ENCODE measurements at places on chromosomes 2 and 18.

GRCh38 chr2:6493669-6494068 lies 372.0 kb downstream of the CMPK2 start:
- DNase-seq = no peak

DNA sequence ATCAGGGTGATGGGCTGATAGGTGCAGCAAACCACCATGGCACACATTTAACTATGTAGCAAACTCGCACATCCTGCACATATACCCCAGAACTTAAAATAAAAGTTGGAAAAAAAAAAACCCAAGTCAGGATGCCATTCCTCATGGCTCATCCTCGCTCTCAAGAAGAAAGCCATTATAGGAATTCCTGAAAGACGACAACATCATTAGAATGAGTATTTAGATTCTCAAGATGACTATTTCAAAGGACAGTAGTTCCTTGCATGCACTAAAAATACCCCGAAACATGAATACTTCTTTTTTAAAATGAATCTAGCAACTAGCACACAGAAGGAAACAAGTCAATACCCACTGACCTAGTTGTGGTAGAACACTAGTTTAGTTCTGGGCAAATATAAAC lies 285.8 kb upstream of the REV1 start:
- no peak for DNase-seq

GRCh38 chr18:56200381-56200911 lies 437.9 kb downstream of the TXNL1 start:
- DNase-seq = no peak

- no peak for DNase-seq
These were observed 15.5 kb upstream of the DUSP19 start for GRCh38 chr2:183063083-183063482.

Data from stimulated activated CD4-positive, alpha-beta T cell treated with anti-CD3 and anti-CD28 coated beads, Interleukin-1b, Interleukin-23, amount 100 ng/mL, for 24 hours (primary cell).